Hepatic stellate cell (primary cell): ENCODE measurements at places on chromosomes 3 and 15.
A peak's percentile ranks its signal among the peaks of the same experiment; 100 is the strongest.

DNA sequence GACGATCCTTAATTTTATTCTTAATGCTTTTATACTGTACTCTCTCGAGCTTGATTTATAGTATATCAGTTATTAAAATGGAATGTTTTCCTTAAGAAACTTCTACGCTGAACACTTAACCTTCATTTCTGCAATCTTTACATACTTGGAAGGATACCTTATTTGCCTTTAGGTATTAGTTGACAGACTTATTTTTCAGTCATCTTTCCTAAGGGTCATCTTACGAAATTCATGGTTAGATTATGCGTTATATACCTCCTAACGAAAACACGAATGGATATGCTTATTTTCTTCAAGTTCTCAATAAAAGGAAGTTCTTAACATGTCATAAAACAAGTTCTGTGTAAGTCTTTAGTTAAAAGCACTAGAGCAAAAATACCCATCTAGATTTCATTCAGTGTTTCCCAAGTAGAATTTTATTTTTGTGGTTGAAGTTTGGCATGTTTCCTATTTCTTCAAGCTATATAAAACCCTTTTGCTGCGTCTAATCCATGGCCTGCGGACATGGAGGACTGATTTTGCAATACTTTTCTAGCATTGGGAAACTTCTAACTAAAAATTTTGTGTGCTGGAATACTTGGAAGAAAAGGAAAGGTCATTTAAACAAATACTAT is 231.3 kb downstream of the TP63 start:
- no peak for DNase-seq

GRCh38 chr3:14142567-14143270 is 17.9 kb downstream of the TMEM43 start:
- no peak for DNase-seq

- no peak for DNase-seq
These were observed 2.4 kb upstream of the PHGR1 start for GRCh38 chr15:40348474-40348870.

GRCh38 chr15:74179983-74180880 is 6.7 kb downstream of the ISLR start:
- DNase-seq = peak; percentile 67

DNA sequence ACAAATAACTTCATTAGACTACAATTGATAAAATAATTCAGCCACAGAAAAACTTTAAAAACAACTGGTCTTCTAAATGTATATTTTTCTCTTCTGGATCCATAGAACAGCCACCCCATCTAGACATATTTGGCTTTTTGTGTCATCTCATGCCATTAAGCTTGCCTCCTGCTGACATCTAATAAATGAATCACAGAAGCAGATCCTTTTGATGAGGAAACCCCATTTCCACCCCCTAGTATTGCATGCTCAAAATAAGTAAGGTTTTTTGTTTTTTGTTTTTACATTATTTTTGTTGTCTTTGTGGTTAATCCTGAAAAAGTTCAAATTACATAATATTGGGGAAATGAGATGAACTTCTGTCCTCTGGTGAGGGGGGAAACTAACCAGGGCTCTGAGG is 94.8 kb downstream of the DUT start:
- no peak for DNase-seq

DNA sequence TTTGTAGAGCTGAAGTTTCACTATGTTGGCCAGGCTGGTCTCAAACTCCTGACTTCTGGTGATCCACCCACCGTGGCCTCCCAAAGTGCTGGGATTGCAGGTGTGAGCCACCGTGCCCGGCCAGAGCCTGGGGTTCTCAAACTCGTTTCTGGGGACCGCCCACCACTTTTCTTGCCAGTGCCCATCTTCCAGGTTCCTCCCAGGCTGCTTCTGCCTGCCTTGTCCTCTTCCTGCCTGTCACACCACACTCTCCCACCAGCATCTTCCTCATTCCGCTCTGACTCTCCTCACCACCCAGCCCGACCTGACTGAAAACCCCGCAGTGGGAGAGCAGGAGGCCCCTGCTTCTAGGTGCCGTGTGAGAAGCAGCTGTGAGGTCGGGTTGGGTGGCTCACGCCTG is 3.1 kb upstream of the DYNLT2B start:
- no peak for DNase-seq

DNA sequence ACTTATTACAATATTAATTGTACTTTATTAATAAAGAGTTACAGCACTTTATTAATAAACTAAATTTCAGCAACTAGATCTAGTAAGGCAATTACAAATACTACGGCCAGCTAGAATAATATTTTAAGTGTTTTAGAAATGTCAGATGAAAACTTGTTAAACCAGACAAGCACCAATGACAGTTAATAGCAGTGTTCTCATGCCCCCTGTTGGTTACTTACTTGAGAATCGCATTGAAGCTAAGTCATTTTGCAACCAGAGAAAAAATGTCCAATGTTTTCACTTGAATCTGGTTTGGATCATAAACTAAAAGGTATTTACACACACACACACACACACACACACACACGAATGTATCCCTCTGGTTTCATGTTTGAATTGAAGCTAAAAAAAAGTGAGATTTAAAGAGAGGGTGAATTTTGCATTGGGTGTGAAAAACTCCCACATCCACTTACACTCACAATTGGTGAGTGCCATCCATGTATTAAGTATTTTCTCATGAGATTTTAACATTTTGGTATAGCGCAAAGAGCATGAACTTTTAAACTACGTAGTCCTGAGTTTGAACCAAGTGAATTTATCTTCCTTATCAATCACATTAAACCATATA is 347.7 kb downstream of the ZBBX start:
- DNase-seq = peak; percentile 14

GRCh38 chr3:27914199-27914598 is 192.1 kb upstream of the EOMES start:
- no peak for DNase-seq

GRCh38 chr15:56802161-56802560 is 68.9 kb upstream of the ZNF280D start:
- DNase-seq = no peak

GRCh38 chr15:67021455-67021854 is 43.9 kb upstream of the SMAD3 start:
- no peak for DNase-seq

DNA sequence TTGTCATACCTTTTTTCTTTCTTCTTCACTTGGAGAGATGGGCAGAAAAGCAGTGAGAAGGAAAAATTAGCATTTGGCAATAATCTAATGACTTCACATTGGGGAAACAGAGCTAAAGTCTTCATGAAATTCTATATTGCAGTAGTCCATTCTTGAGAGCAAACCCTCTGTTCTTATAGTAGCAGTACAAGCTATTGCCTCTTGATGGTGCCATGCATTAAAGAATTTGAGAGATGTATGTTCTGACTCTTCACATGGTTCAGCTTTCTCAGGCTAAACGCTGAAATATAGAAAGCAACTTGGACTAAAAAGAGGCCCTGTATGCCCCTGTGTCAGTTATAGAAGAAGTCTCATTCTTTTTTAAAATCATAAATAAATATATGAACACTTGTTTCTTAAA is 36.0 kb downstream of the PHLDB2 start:
- no peak for DNase-seq
